ENCODE measurements at places on chromosomes 11 and 22. TPM values are rescaled to one million over a fixed set of nuclear protein-coding genes. Genes with fewer than 3 reads are reported as not detected.
A peak's percentile ranks its signal among the peaks of the same experiment; 100 is the strongest.

DNA sequence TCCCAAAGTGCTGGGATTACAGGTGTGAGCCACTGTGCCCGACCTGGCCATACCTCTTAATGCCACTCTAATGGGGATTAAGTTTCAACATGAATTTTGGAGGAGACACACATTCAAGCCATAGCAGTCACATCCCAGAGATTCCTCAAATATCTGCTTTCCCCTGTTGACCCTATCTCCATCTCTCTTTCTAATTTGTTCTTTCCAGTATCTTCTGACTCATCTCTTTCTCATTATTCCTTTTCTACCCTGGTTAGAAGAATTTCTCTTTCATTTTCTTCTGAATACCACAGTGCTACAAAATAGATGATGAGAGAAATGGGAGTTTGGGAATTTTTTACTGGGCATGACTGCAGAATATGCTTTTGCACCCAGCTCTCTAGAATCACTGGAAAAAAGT is 5.1 kb downstream of the OR10V1 start:
- DNase-seq: no peak

Gene HIPK3
- total RNA-seq: 251 TPM

DNA sequence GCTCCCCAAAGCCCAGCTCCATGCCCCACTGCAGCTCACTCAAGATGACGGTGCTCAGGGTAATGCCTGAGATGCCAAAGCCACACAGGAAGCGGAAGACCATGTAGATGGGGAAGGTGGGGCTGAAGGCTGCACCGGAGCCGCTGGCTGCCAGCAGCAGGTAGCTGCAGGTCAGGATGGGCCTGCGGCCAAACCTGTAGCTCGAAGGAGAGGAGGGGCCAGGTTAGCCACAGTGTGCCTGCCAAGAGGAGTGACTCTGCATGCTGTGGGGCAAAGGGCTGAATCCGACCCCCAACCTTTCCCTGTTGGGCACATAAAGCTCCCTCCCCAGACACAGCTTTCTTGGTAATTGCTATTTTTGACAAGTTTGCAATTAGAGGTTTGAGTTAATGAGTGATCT is 14.9 kb upstream of the SLC22A6 start:
- no peak for DNase-seq

DNA sequence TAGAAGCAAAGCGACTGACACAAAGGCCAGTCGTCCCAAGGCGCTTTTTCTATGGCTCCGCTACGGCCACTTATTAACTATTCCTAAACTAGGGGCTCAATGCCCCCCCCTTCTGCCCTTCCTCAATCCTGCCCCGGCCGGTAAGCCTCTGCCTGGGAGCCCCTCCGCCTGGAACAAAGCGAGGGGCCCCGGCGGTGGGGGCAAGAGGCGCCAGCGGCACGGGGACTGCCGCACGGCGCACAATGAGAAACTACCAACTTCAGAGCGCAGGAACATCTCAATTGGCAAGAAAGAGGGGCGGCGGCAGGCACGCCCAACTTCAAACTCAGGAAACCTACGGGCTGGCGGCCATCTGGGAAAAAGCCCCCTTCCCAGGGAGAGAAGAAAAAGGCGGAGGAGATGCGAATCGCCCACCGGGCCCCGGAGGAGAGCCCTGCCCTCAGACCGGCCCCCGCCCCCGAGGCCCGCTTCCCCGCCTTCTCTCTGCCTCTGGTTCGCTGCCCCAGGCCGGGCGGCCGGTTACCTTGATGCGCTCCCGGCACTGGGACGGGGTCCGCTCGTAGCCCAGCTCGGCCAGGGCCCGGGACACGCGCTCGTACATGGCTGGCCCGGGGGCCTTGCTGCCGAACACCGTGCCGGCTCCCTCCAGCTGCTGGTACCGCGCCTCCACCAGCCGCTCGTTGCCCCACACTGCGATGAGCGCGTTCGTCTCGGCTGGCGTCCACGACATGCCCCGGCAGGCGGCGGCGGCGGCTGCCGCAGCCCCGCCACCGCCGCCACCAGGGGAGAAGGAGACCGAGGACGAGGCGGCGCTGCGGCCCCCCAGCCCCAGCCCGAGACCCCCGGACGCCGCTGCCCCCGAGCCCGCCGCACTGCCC is 619 bp downstream of the MSANTD2 start:
- DNase-seq: peak; percentile 62

- DNase-seq: no peak
Measured at GRCh38 chr11:69153661-69154060, 2.1 kb upstream of the SMIM38 start.

- no peak for DNase-seq
Measured at GRCh38 chr22:35633520-35633919, 14.7 kb upstream of the APOL6 start.

Gene MGAT3
- total RNA-seq: 11.0 TPM

Gene BARX2
- not detected for total RNA-seq

Gene ADM2
- total RNA-seq: 0.26 TPM
